Iris pigment epithelial cell (primary cell): ENCODE measurements at places on chromosomes 11 and 22.

- no peak for DNase-seq
Observed at GRCh38 chr11:124707829-124708228, 31.9 kb upstream of the NRGN start.

- no peak for DNase-seq
Observed at GRCh38 chr22:44862981-44863860, 110.8 kb downstream of the ARHGAP8 start.

DNA sequence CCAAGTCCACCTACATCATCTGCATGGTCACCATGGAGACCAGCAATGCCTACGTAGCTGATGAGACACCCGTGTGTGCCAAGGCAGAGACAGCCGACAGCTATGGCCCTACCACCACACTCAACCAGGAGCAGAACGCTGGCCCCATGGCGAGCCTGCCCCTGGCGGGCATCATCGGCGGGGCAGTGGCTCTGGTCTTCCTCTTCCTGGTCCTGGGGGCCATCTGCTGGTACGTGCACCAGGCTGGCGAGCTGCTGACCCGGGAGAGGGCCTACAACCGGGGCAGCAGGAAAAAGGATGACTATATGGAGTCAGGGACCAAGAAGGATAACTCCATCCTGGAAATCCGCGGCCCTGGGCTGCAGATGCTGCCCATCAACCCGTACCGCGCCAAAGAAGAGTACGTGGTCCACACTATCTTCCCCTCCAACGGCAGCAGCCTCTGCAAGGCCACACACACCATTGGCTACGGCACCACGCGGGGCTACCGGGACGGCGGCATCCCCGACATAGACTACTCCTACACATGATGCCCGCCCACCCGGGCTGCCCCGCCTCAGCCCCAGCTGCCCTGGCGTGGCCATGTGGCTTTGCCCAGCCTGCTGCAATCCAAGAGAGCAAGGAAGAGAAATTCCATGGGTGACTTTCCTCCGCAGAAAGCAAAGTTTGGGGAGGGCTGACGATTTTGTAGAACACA is 48.0 kb downstream of the MACROD1 start:
- no peak for DNase-seq

GRCh38 chr11:74001822-74002286 is 7.0 kb downstream of the UCP3 start:
- DNase-seq: no peak

DNA sequence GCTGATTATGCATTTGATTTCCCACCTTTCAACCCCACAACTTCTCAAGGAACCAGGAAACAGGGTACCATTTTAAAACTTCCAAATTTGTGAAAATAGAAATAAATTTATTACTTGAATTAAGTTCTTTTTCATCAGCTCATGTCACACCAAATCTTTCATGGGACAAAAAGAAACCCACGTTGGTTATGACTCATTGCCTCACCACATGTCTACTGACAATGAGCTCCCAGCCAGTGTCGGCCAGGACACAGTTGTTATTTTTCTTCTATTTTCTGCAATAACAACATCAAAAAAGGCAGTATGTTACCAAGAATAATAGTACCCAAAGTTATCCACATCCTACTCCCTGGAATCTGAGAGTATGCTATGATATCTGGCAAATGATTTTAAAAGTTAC is 17.3 kb downstream of the MS4A6A start:
- DNase-seq: no peak

GRCh38 chr22:22945195-22945594 is 57.6 kb downstream of the IGLL5 start:
- DNase-seq: no peak

GRCh38 chr11:31884080-31884479 is 73.0 kb upstream of the PAX6 start:
- no peak for DNase-seq

- peak; percentile 25 for DNase-seq
Observed at GRCh38 chr11:78646564-78647185, 72.0 kb upstream of the NARS2 start.

DNA sequence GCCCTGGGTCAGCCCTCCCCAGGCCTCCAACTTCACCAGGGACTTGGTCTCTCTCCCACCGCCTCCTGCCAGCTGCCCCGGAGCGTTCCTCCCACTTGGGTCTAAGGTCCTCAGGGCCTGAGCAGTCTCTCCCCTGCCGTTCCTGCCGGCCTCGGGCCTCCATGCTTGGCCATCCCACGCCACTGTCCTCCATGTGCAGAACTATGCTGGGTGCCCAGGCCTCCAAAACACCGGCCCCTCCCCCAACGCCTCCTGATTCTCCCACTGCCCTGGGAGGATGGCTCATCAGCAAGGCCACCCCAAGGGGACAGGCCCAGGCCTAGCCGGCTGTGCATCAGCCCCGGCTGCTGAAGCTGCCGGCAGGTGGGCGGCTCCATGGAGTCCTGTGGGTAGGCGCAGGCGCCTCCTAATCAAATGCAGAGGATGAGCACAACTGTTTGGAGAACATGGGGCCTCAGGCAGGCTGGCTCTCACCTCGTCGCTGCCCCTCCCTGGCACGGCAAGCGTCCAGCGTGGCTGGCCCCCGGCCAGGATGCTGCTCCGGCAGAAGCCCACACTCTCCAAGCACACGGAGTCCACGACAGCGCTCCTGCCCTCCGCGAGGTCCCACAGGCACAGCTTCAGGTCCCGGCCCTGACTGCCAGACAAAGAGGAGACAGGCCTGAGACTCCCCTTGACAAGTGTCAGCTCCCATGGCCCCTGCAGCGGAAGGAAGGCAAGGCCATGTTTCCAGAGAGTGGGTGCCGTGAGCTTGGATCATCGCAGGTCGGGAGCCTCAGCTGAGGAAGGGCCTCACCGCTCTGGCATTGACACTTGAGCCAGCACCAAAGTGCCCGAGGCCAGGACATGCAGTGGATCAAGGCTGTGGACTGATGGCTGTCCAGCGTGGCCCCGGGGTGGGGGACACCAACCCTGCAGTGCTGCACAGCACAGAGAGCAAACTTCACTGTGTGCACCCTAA is 42.6 kb downstream of the GNB1L start:
- DNase-seq: no peak

DNA sequence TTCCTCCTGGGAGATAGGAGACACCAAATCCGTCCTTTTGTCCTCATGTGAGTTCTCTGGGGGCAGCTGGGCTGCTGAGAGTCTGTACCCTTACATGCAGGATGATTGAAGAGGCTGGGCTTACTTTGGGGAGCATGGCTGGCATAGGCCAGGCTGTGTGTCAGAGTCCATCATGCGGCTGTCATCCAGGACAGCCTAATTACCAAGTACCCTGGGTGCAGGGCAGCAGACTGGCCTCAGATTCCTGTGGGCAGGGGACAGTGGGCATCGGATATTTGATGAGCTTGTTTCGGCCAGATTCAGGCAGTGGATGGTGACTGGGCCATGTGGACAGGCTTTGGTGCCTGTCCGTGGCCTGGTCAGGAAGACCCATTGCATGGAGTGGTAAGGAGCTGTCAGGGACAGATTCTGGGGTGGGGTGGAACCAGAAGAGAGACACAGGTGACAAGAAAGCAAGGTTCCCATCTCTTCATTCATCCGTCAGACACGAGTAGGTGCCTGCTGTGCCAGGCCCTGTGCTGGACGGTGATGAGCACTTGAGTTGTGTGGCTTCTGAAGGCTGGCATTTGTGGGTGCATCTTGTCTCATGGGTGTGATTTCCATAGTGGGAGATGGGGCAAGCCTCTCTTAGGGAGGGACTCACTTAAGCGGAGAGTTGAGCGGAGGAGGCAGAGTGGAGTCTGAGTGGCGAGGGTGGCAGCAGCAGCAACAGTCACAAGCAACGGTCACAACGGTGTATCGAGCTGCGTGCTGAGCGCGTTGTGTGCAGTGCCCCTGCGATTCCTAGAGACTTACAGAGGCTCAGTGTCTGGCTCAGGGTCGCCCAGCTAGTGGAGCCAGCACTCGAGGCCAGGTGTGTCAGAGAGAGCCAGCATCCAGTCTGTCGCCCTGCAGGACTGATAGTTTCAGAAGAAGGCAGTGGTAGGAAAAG is 48.7 kb downstream of the TBC1D22A start:
- no peak for DNase-seq

- no peak for DNase-seq
Observed at GRCh38 chr11:128499613-128500253, 87.6 kb downstream of the ETS1 start.

DNA sequence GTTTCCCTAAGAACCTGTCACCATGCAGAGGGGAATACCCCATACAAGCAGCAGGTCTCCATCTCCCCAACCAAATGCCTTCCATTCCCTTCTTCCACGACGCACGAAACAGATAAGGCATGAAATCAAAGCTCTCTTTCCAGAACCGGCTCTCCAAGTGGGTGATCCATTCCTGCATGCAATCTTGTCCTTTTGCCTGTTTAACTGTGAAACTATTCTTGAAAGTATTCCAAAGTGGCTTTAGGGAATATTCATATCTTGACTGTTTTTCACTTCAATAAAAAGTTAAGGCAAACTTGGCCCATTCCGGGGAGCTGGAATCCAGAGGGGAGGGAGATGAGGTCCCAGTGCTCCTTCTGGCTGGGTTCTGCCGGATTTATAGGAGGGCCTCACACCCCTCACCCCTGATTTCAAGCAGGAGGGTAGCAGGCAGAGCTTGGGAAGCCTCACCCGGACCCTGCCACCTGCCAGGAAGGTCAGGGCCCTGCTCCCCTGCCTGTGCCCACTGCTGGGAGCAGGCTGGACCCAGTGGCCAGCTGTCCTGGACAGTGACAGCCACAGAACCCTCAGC is 60.9 kb downstream of the SCGB1A1 start:
- no peak for DNase-seq

GRCh38 chr11:61297341-61297740 is 2.2 kb upstream of the VWCE start:
- peak; percentile 39 for DNase-seq

DNA sequence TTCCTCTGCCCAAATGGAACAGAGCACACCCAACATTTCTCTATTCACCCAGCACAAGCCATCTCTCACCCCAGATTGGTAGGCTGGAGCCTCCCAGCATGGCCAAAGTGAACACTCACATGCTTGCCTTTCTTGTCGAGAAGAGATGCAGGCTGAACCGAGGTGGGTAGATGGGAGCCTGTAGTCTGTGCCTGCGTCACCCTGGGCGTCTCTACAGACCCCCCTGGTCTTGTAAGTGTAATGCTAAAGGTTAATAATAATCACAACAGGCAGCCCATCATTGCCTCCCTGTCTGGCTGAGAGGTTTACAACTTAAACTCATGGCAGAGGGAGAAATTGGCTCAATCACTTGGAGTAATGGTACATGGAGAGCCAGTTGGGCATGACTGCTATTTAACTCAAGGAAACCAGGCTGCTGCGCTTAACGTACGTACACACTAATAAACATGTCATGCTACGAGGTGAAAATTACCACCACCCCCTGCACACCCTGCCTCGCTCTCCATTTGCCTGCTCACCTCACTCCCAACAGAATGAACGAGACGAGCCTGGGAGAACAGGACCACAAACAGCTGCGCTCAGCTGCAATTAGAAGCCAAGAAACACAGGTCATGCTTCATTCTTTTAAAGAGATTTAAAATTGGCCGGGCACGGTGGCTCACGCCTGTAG is 9.1 kb upstream of the ZBTB16 start:
- no peak for DNase-seq

DNA sequence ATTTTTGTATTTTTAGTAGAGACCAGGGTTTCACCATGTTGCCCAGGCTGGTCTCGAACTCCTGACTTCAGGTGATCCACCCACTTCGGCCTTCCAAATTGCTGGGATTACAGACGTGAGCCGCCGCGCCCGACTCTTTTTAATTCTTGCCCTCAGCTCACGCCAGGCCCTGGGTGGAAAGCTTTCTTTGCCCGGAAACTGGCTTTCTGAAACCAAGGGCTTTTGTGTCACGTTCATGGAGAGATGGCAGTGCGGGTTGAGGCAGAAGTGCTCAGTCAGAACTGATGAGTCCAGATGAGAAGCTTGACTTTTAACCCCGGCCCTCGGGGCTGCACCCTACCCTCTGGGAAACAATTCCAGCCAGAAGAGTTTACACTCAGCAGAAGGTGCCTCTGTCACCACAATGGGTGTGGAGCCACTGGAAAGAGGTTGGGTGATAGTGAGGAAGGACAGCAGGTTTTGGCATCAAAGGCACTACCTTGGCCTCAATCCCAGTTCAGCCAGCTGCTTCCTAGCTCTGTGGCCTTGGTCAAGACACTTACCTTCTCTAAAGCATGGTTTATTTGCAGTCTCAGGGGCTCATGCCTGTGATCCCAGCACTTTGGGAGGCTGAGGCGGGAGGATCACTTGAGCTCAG is 890 bp upstream of the ARFGAP3 start:
- no peak for DNase-seq

DNA sequence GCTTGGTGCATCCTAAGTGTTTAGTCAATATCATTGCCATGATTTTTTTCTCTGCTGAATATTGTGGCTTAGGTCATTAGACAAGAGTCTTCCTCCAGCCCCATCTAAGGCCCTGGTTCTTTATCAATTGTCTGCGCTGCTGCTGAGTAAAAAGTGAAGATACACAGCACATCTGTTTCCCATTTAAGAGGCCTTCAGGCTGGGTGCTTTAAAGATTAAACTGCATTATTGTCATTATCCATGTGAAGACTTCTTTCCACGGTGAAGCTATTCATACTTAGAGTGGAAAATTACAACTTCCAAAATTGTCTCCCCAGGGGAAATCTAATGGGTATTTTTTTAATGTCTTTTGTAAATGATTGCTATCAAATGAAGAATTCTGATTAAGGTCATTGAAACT is 719.8 kb upstream of the LRRC4C start:
- no peak for DNase-seq

GRCh38 chr22:49247194-49247924 is 580.3 kb downstream of the BRD1 start:
- no peak for DNase-seq

GRCh38 chr11:19162951-19163505 is 38.8 kb downstream of the CSRP3 start:
- DNase-seq: no peak

- no peak for DNase-seq
Observed at GRCh38 chr11:43646767-43647166, 33.8 kb upstream of the HSD17B12 start.

- DNase-seq: peak; percentile 80
Observed at GRCh38 chr11:11391796-11392463, 38.9 kb upstream of the CSNK2A3 start.

GRCh38 chr11:70601861-70602538 is 203.7 kb downstream of the CTTN start:
- no peak for DNase-seq

DNA sequence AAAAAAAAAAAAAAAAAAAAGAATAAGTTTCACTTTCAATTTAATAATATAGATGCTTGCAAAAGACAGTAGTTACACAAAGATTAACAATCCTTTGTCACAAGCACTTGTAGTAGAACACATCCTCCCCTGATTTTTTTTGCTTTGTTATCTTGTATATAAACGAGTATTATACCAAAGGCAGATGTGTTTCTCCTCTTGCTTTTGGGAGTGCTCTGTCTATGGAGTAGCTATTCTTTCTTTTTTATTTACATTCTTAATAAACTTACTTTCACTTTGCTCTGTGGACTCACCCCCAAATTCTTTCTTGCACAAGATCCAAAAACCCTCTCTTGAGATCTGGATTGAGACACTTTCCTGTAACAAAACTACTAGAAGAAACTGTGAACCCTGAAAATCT is 3.4 kb upstream of the MRPL16 start:
- no peak for DNase-seq

GRCh38 chr11:30580573-30580972 is 5.6 kb downstream of the MPPED2 start:
- no peak for DNase-seq
